ENCODE measurements at places on chromosomes 3 and 15. TPM values are rescaled to one million over a fixed set of nuclear protein-coding genes. Genes with fewer than 3 reads are reported as not detected.
A peak's percentile ranks its signal among the peaks of the same experiment; 100 is the strongest.

The SLC28A1 gene
- not detected for total RNA-seq

GRCh38 chr15:39609166-39609916, 28.5 kb downstream of the THBS1 start:
- no peak for DNase-seq
- H3K36me3 ChIP-seq = peaks cover 2% of the 10 kb centered on the region
- no peak overlapping the region for H3K27ac ChIP-seq
- H3K4me1 ChIP-seq = no peaks in the 10 kb centered on the region
- no peaks in the 10 kb centered on the region for H3K27me3 ChIP-seq

GRCh38 chr3:188367678-188368077, 213.7 kb downstream of the LPP start:
- H3K4me1 ChIP-seq = peaks cover 37% of the 10 kb centered on the region
- no peak overlapping the region for H3K4me3 ChIP-seq
- no peak for DNase-seq

DNA sequence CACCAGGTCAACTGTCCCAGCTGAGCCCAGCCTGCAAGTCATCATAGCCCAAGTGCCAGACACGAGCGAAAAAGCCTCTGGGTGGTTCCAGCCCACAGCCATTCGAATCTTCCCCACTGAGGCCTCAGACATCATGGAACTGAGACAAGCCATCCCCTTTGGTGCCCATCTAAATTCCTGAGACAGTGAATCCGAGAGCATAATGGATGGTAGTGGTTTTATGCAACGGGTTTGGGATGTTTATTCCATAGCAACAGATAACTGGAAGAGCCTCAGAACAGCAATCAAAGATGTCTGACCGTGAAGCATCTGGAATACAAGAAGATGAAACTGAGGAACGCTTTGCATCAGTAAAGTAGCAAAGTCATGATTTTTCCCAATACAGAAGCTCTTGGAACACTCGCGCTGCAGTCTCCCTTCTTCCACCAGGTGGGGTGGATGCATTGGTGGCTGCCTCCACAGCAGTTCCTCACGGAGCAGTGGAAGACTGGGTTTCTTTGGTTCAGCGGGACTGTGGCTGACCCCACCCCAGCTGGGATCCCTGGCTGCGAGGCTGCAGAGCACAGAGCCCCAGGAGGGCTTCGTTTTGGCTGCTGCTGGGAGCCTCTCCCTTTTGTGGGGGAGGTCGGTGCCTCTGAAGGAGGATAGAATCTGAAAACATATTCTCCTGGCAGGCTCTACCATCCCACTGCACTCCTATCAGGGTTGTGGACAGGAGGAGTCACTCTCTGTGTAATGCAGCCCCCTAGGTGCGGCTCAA, 26.4 kb upstream of the PDE8A start:
- H3K27me3 ChIP-seq = peaks cover 13% of the 10 kb centered on the region
- no peak overlapping the region for H3K27ac ChIP-seq
- peaks cover 6% of the 10 kb centered on the region for H3K4me1 ChIP-seq
- H3K4me3 ChIP-seq = no peak overlapping the region
- H3K36me3 ChIP-seq = no peaks in the 10 kb centered on the region

- peaks cover 26% of the 10 kb centered on the region for H3K4me1 ChIP-seq
- H3K27ac ChIP-seq = no peak overlapping the region
- no peak for DNase-seq
- no peaks in the 10 kb centered on the region for H3K27me3 ChIP-seq
Observed at GRCh38 chr3:63559884-63560283, 92.6 kb upstream of the SNTN start.

The EBLN2 gene
- total RNA-seq = 14.9 TPM

DNA sequence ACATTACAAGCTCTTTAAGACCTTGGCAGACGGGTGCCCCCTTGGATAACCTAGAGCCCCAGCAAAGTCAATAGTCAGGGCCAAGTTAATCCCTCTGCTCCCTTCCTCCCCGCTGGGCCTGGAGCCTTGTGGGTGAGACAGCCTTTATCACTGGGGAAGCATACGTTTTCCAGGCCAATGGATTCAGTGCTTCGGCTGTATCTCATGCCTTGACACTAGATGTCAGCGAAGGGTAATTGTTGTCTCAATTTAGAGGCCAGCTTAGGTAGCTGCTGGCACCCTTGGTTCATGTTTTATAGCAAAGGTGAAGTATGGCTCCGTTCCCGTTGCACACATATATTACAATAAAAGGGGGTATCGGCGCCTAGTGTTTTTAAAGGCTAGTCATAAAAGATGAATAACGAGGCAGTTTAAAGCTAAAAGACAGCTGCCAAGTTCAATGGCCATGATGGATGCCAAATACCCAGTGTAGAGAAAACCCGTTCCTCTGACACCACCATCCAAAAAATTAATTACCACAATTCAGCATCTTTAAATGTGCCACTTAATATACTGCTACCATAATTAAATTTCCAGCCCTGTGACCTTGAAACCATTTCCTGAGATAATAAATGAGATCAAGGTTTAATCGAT, 52.3 kb upstream of the BNIP2 start:
- no peak for DNase-seq
- peak overlapping the region; percentile 82 for H3K27ac ChIP-seq

- no peaks in the 10 kb centered on the region for H3K4me1 ChIP-seq
- H3K4me3 ChIP-seq = no peak overlapping the region
- H3K27ac ChIP-seq = no peak overlapping the region
- no peak for DNase-seq
Observed at GRCh38 chr3:31105011-31105410, 210.6 kb upstream of the GADL1 start.

DNA sequence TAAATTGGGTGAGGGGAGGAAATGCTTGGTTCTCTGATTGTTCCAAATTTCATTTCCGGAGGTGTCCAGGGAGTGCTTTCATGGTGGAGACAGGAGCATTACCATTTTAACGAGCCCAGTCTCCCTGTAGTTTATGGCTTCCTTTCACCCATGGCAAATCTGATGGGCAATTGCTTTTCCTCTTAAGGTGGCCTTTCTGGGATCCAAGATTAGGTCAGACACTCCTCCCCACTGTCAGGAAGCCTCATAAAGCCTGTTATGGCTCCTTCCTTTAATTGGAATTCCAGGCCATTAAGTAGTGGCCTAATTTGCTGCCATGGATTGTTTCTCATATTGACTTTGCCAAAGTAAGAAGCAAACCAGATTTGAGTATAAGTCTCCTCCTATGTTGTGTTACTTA, 157.8 kb downstream of the PDCD6IP start:
- no peaks in the 10 kb centered on the region for H3K36me3 ChIP-seq
- H3K4me3 ChIP-seq = no peak overlapping the region
- H3K27ac ChIP-seq = no peak overlapping the region
- H3K4me1 ChIP-seq = peaks cover 2% of the 10 kb centered on the region
- no peak for DNase-seq

GRCh38 chr15:56496635-56497034, 31.7 kb upstream of the MNS1 start:
- peak overlapping the region; percentile 1 for H3K27ac ChIP-seq
- no peaks in the 10 kb centered on the region for H3K36me3 ChIP-seq
- peaks cover 7% of the 10 kb centered on the region for H3K27me3 ChIP-seq
- DNase-seq = no peak

- peaks cover 86% of the 10 kb centered on the region for H3K27me3 ChIP-seq
- no peaks in the 10 kb centered on the region for H3K36me3 ChIP-seq
- no peak overlapping the region for H3K27ac ChIP-seq
Observed at GRCh38 chr15:67832031-67832551, 6.8 kb downstream of the SKOR1 start.

The CPLX3 gene
- total RNA-seq = not detected

The CPNE9 gene
- total RNA-seq = 0.69 TPM

DNA sequence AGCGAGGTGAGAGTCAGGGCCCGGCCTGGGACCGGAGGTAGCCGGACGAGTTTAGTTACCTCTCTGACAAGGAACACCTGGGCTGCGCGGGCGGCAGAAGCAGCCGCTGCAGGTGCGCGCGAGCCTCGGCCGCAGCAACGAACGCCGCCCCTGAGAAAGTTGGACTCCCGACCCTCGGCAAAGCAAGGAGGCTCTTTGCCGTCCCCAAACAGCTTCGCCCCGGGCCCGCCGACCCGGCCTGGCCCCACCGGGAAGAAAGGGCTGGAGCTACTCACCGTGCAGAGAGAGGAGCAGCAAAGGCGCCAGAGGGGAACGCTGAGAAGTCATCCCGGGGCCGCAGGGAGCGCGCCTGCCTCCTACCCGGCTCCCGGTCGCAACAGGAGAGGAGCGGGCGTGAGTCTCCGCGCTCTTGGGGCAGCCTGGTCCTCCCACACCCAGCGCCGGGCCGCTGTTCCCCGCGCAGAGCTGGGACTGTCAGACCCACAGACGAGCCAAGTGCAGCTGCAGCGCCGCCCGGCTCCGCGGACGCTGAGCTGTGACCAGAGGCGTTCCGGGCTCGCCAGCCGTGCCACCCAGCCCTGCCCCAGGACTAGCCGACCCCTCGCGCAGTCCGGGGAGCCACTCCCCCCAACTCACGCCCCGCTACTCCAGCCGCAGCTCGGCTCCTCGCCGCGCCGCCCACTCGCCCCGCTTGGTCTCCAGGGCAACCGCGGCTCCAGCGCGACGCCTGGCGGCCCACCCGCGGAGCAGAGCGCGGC, at the start of gene IGSF11:
Gene IGSF11 (minus strand): TSS at position 591 of the 758 bp plus-strand sequence. CDS start 264 bp downstream, at position 327.
- peak; percentile 81 for DNase-seq
- H3K27me3 ChIP-seq = peaks cover 33% of the 10 kb centered on the region
- peaks cover 4% of the 10 kb centered on the region for H3K4me1 ChIP-seq

GRCh38 chr3:57173687-57174086, 8.5 kb upstream of the IL17RD start:
- H3K27me3 ChIP-seq = peaks cover 9% of the 10 kb centered on the region
- DNase-seq = no peak
- no peak overlapping the region for H3K4me3 ChIP-seq
- H3K27ac ChIP-seq = peak overlapping the region; percentile 11

The NAALADL2 gene
- 10.4 TPM for total RNA-seq

The FSTL1 gene
- 210 TPM for total RNA-seq

The CRBN gene
- 40.1 TPM for total RNA-seq

DNA sequence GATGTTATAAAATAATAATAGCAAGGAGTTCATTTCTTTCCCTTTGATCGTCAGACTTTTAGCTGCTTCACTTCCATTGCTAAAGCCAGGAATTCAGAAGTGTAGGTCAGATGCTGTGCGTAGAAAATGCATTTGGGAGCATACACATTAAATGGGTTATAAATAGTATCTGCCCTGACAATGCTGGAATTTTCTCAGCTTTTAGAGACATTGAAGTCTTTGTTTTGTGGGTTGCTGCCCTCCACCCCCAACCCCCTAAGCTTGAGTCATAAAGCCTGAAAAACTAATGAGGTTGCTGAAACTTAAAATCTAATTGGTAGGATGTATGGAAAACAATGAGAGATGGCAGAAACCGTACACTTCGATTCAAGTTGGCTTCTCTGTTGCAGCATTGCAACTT, 81.9 kb downstream of the MITF start:
- no peaks in the 10 kb centered on the region for H3K27me3 ChIP-seq
- no peak for DNase-seq
- no peaks in the 10 kb centered on the region for H3K36me3 ChIP-seq
- H3K4me1 ChIP-seq = peaks cover 3% of the 10 kb centered on the region
- H3K4me3 ChIP-seq = no peak overlapping the region

- no peak overlapping the region for H3K4me3 ChIP-seq
- no peak overlapping the region for H3K27ac ChIP-seq
- DNase-seq = no peak
- H3K36me3 ChIP-seq = no peaks in the 10 kb centered on the region
Observed at GRCh38 chr3:85627932-85628331, 669.1 kb downstream of the CADM2 start.

GRCh38 chr15:92631721-92632120, 23.9 kb downstream of the FAM174B start:
- H3K4me3 ChIP-seq = no peak overlapping the region
- no peak for DNase-seq
- H3K27me3 ChIP-seq = no peaks in the 10 kb centered on the region
- peaks cover 12% of the 10 kb centered on the region for H3K4me1 ChIP-seq

DNA sequence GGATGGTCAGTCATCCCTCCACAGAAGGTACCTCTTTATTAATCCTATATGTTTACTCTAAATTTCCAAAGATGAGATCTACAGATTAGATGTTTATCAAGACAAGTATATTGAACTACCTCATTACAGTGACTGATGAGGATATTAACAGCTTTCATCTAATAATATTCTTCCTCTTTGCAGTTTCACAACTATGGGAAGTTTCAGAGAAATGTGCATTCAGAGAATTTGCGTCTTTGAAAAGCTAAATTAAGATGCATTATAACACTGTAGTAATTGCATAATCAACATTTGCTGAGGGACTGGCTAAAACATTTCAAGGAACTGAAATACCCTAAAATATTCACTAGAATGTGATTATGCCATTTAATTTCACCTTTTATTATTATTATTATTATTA, 46.7 kb downstream of the MCF2L2 start:
- no peak overlapping the region for H3K4me3 ChIP-seq
- no peaks in the 10 kb centered on the region for H3K36me3 ChIP-seq
- DNase-seq = no peak
- peaks cover 3% of the 10 kb centered on the region for H3K27me3 ChIP-seq
- peaks cover 18% of the 10 kb centered on the region for H3K4me1 ChIP-seq

The CFAP100 gene
- total RNA-seq = 0.79 TPM

The CPN2 gene
- not detected for total RNA-seq

GRCh38 chr3:38988955-38989354, 62.8 kb downstream of the SCN11A start:
- H3K27ac ChIP-seq = no peak overlapping the region
- H3K4me3 ChIP-seq = no peak overlapping the region
- H3K36me3 ChIP-seq = no peaks in the 10 kb centered on the region
- DNase-seq = no peak
- peaks cover 6% of the 10 kb centered on the region for H3K27me3 ChIP-seq
- no peaks in the 10 kb centered on the region for H3K4me1 ChIP-seq

DNA sequence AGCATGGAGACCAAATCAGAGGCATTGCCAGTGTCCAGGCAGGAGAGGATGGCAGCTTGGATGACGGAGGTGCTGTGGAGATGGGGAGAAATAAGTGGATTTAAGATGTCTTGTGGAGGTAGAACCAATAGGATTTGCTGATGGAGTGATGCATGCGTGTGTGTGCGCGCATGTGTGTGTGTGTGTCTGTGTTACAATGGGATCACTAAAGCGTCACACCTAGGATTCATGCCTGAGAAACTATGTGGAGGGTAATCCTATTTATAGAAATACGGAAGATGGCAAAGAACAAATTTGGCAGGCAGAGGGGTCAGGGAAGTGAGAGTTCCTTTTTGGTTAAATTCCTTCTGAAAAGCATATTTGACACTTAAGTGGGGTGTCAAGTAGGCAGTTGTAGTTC, 64.8 kb upstream of the ARL8B start:
- H3K36me3 ChIP-seq = no peaks in the 10 kb centered on the region
- H3K27ac ChIP-seq = no peak overlapping the region
- H3K27me3 ChIP-seq = peaks cover 44% of the 10 kb centered on the region
- DNase-seq = no peak

Measured in progenitor cell of endocrine pancreas (in vitro differentiated cells).